Activated effector memory CD4-positive, alpha-beta T cell treated with Interleukin-2 at 50 U/mL for 16 hours (primary cell): ENCODE measurements at places on chromosomes 4 and X.

DNA sequence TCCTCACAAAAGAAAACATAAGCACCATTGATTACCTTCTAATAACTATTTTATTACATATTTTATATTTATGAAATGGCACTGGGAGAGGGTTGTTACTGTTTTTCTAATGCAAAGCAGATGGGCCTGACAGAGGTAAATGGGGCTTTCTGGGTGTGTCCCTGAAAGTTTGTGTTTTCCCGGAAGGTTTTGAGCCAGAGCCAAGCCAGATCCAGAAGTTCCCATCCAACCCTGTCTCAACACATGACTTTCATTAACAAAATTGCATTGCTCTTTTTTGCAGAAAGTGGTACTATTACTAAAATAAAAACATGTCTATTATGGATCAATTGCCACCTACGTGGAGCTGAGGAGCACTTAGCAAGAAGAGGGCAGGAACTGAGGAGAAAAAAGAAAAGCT, 181.3 kb downstream of the RAB28 start:
- DNase-seq: no peak

GRCh38 chr4:176435901-176436292, 116.1 kb downstream of the SPCS3 start:
- no peak for DNase-seq

- no peak for DNase-seq
These were observed 22.1 kb upstream of the PI4K2B start for GRCh38 chr4:25211721-25212120.

DNA sequence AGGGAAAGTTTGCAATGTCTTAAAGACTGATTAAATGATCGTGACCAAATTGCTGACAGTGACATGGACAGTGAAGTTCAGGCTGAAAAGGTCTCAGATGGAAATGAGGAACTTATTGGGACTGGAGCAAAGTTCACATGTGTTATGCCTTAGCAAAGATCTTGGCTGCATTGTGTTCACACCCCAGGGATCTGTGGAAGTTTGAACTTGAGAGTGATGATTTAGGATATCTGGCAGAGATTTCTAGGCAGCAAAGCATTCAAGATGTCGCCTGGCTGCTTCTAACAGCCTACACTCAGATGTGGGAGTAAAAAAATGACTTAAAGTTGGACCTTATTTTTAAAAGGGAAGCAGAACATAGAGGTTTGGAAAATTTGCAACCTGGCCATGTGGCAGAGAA, 21.4 kb downstream of the SCARB2 start:
- DNase-seq: no peak

DNA sequence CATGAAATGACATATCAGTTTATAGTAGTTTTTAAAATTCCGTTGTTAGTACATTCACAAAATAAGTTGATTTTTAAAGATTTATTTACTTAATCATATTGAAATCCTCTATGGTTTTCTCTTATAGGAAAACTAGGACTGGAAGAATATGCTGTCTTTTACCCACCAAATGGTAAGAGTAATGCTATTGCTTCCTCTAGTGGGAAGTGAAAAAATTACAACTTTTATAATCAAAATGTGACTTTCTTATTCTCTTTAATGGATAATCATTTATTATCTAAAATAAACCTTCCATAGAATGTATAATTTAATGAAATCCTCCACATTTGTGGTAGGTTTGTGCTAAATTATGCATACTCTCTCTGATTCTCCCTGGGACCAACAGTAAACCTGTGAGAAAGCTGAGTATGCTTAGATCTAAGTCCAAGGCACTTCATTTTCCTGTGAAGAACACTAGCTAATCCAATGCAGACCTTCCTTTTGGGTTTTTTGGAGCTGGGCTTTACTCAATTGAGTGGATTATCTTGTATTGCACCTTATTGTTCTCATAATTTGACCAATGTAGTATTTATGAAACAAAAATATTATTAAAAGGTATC, 136.2 kb downstream of the TBC1D19 start:
- no peak for DNase-seq

DNA sequence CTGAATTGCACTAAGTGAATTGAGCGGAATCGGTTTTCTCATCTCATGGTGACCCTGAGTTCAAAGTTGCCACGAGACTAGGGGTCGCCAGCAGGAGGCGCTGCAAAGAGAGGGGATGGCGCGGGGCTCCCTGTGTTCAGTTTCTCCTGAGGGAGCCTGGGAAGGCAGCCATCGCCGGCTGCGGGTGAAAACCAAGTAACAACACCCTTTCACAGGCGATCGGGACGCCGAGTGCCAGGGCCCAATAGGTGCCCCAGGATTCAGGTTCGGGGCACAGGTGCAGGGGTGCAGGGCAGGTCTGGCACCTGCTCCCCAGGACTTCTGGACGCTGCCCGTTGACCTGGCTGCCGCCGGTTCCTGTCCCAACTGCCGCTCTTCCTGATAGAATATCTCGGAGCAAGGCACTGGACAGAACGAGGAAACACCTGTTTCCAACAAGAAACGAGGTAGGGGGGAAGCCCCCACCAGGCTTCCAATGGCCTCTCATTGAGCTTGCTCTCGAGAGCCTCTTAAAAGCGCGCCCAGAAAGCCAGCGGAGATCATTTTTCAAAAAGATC, 1.1 kb upstream of the FGF16 start:
- no peak for DNase-seq

GRCh38 chr4:83138946-83139345, 24.4 kb upstream of the PLAC8 start:
- DNase-seq: no peak

DNA sequence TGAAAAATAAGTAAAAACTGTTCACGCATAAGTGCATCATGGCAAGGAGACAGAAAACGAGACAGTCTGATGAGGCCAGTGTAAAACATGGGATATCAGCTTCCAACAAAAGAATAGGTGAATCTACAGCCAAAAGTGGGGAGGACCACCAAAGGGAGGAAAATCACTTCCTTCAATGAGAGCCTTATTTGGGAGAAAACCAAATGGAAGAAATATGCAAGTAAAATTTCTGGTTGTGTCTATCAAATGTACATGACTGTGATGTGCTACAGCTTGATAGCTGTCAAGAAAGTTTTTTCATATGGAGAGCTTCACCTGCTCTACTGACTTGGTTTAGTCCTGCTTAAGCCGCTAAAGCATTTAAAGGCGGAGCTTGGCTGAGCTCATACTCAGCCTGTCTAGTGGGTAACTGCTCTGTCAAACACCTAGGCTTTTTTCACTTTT, 66.2 kb downstream of the MAGEA1 start:
- no peak for DNase-seq

- DNase-seq: no peak
These were observed 72.5 kb downstream of the GNL3L start for GRCh38 chrX:54602563-54602962.

- DNase-seq: no peak
These were observed 106.9 kb downstream of the SORCS2 start for GRCh38 chr4:7299010-7299907.

DNA sequence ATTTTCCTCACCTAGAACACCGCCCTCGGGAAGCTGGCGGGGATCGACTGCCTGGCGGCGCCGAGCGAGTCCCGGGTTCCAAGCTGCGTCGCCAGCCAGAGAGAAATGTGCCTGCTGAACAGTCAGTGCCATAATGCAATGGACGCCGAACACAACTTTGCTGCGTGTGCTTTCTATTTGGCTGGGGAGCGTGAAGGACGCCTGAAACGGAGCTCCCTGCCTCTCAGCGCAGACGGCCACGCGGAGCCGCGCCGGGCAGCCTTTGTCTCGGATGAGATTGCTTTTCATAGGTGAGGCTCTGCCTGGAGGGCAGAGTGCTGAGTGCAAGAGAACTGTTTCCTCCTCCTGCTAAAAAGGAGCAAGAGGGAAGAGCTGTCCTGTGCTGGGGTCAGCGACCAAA, 107.7 kb upstream of the BCOR start:
- DNase-seq: no peak

DNA sequence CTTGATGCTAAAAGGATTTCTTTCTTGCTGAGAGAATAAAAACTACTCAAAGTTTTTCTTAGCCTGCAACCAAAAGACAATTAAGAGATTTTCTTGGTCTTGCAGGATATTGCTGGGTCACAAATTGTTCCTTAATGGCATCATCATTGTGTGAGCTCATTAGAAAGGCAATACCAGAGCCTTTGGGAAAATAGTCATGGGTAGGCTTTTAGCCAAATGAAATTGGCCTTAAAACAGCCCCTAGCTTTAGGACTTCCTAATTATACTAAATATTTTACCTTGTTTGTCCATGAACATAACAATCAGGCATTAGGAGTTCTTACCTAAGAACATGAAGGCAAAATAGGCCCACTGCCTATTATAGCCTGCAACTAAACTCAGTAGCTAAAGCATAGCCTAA, 10.4 kb upstream of the FAM13A start:
- no peak for DNase-seq

DNA sequence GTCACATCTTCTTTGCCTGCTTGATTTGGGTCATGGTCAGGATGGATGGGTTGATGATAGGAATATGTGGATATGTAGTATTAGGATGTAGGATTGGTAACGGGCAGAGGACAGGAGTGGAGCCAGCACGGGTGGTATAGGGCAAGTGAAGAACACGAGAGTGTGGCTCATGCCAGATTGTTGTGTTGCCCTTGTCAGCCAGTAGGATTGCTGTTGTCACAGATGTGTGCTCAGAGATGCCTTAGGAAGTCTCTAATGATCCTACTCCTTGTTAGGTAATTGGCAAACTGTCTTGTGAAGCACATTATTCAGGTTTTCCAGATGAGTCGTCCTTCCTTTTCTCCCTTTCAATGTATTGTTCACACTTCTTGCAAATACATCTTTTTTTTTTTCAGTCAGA, 5.5 kb downstream of the ATP10D start:
- DNase-seq: no peak

DNA sequence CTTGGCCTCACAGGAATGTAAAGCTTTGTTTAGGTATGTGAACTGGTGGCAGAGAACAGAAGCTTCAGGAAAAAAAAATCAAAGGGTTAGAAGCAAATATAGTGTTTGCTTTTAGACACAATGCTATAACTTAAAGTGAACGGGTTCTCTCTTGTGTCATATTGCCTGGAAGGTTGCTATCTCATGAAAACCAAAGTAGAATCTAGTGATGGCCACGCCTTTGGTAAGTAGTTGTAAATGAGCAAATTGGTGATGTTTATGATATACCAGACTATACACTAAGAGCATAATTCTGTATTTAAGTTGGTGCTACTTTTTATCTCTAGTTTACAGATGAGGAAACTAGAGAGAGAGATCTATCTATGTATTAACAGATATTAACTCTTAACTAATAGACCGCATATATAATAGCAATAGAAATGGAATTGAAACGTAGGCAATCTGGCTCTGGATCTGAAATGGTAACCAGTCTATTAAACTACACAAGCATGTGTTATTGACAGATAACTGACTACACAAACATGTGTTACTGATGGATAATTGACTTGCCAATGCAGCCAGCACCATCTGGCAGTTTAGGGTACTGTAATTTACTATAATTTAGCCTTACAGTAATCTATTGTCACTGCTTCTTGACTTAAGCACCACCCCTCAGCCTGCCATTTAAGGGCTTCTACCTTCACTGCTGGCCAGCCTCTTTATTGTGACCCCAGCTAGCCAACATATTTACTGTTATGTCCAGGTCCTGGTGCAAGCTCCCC, 40.8 kb downstream of the HCCS start:
- no peak for DNase-seq

DNA sequence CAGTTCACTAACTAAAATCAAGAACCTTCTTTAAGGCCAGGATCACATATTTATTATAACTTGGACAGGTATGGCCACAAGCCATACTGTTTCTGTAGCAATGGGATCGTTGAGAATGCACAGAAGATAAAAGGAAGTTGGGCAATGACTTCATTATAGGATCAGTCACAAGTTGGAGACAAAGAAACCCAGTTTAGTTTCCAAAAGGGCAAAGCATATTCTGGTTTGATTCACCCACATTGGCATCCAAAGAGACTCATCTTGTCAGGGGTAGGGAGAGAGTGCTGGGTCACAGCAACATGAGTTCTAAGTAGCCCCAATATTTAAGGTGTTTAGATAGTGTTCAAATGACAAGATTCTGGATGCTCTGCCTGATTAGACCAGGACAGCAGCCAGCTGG, 317.1 kb upstream of the GALNT7 start:
- no peak for DNase-seq

GRCh38 chrX:151694661-151695582, at the start of gene PRRG3:
PRRG3 (plus strand) TSS chrX:151695458; CDS start chrX:151698815, 3,357 bp downstream.
- DNase-seq: no peak

GRCh38 chrX:38870361-38870895, 69.2 kb downstream of the MID1IP1 start:
- DNase-seq: no peak
